Lung microvascular endothelial cell (primary cell): ENCODE measurements at places on chromosomes 12 and 14. TPM values are rescaled to one million over a fixed set of nuclear protein-coding genes. Genes with fewer than 3 reads are reported as not detected.

- DNase-seq, result peak; percentile 3
These were observed 38.9 kb upstream of the BDKRB2 start for GRCh38 chr14:96165493-96166436.

DNA sequence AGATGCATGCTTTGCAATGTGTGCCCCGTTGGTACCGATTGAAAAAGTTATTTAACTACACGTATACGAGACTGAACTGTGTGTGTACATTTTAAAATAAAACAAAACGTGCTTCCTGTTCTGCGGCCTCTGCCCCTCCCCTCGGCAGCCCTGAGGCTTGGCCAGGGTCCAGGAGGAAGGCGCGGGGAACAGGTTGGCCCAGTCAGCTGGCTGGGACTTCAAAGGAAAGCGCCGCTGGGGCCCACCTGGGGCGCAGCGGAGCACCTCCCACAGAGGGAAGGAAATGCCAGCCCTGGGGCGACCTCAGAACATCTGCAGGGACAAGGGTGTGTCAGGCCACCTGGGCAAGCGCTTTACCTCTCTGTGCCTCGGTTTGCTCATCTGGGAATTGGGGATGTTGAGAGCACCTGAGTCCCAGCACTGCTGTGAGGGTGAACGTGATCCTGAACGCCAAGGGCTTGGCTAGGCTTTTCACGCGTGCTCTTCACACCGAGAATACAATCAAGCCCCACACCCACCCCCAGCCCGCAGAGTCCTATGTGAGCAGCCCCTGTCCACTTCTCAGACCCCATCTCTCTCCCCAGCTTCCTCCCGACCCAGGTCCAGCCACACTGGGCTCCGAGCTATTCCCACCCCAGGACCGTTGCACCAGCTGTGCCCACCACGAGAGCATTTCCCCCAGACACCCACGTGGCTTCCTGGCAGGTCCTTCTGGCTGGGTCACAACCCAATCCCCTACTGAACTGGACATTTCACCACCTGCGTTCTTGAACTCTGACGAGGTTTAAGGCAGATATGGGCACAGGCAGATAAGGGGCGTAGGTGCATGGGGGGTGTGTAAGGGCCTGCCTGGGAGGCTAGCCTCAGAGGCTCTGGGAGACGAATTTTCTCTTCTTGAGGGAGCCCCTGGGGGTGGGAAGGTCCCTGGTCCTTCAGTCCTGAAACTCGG lies 41.9 kb upstream of the NCOR2 start:
- DNase-seq, result peak; percentile 71

DNA sequence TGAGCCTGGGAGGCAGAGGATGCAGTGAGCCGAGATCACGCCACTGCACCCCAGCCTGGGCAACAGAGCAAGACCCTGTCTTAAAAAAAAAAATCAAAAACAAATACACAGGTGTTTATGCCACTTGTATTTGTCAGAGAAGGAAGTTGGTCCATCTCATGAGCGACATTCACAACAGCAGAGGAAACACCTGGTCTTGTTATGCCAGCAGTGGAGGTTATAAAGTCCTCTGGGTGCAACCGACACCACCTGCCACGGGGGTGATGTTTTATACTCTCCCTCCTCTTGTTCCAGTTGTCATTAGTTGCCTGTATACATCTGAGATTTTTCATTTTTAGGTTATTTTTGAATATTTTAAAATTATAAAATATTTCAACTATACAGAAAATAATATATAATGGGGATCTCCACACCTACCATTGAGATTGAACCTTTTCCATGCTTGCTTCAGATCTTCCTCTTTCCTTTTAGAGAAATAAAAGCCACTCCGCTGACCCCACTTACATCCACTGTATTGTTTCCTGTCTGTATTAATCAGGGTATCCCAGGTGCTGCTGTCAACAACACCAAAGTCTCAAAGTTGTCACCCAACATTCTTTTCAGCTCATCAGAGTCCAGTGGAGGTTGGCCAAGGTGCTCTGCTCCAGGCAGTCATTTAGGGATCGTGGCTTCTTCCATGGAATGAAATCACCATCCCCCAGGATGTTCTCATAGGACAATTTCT lies 65.1 kb downstream of the RNFT2 start:
- no peak for DNase-seq

DNA sequence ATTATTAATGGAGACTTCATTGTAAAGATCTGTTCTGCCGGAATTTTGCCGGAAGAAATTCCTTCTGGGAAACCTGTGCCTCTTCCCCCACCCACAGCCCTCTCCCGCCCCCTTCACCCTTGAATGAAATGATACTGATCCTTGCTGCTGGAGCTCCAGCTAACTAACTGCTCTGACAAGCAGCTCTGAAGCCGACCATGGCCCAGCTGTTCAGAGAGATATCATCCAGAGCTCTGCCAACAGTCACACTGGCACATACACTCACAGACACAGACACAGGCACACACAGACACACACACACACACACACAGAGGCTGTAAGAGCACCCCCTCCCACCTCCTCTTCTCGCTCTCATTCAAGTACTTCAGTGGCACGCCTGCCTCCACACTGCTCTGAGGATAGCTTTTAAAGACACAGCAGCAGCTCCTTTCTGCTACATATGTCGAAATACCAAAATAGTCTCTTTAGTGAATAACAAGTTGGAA lies 88.6 kb downstream of the R3HDM2 start:
- peak; percentile 44 for DNase-seq

DNA sequence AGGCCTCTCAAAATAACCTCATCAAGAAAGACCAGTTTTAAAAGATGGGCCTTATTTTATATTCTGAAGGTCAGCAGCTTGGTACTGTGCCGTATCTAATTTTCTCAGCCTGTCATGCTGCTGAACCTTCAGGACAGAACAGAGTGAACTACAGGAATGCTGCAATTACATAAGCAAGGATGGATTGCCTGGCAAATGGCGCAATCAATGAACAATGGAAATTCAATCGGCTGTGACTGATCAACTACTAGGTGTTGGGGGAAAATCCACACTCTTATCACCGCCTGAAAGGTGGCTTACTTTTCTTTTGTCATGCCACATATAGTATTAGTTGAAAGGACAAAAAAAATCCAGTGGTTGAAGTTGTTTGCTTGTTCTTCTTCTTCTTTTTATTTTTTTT lies 8.5 kb downstream of the ACSS3 start:
- DNase-seq, result no peak

GRCh38 chr14:102799684-102800562 lies 22.7 kb downstream of the TRAF3 start:
- no peak for DNase-seq

- no peak for DNase-seq
These were observed at the start of gene GPHB5 for GRCh38 chr14:63318835-63319234. Gene GPHB5, minus strand, starts transcription at chr14:63318935. Its CDS starts 1,086 bp downstream, at chr14:63317849.

DNA sequence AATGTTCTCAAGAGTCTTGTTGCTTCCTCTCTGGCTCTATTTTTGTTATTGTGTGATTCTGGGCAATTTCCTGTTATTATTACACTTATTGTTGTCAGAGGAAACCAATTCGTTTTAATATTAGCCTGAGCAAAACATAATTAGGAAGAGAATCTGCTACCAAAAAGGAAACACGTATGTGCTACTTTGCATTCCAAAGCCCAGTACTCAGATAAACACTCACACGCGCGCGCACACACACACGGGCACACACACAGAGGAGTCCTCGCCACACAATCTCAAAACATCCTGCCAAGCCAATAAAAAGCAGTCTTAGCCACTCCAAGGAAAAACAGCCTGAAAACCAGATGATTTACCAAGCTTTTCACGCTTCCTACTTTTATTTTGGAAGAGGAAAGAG lies 400.7 kb downstream of the NUAK1 start:
- peak; percentile 99 for DNase-seq

DNA sequence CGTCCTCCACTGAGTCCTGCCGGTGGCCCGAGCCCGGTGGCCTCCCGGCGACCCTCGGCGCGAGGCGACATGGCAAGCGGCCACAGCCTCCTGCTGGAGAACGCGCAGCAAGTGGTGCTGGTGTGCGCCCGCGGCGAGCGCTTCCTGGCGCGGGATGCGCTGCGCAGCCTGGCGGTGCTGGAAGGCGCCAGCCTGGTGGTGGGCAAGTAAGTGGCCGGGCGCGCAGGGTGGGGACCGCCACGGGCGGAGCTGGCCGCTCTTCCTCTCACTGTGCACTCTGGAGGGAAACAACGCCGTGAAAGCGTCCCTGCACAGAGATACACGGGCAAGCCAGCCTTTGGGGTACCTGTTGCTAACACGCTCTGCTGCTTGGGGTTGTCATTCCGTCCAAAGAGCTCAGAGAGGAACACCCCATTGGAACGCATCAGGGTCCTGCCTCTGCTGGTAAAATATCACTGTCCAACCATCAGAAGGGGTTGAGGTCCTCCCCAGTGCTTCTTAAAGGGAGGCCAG lies at the start of gene AMDHD1:
TSS of gene AMDHD1 (plus strand) at position 2 of the 513 bp plus-strand sequence. CDS start at position 70, 68 bp downstream.
- DNase-seq, result peak; percentile 64

- no peak for DNase-seq
These were observed 61.7 kb downstream of the PPP1R36 start for GRCh38 chr14:64611358-64612020.

DNA sequence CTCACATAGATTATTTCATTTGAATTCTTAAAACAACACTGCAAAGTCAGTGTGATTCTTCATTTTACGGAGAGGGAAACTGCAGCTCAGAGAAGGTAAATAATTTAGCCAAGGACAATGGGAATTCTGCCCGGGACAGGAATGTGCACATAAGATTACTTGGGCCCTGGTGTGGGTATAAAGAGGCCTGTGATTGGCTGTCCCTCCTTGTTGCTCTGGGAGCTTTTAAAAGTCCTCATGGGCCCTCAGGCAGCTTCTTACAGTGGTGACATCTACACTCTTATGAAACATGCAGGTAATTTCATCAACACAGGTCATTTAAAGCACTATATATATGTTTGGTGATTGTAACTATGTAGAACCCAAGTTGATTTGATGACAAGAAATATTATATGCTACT lies 100.3 kb downstream of the ESR2 start:
- DNase-seq, result no peak

DNA sequence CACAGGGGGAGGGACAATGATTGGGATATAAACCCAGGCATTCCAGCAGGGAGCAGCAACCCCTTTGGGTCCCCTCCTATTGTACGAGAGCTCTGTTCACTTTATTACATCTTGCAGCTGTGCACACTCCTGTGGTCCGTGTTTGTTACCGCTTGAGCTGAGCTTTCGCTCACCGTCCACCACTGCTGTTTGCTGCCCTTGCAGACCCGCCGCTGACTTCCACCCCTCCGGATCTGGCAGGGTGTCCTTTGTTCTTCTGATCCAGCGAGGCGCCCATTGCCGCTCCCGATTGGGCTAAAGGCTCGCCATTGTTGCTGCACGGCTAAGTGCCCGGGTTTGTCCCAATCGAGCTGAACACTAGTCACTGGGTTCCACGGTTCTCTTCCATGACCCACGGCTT lies 64.1 kb downstream of the E2F7 start:
- no peak for DNase-seq

DNA sequence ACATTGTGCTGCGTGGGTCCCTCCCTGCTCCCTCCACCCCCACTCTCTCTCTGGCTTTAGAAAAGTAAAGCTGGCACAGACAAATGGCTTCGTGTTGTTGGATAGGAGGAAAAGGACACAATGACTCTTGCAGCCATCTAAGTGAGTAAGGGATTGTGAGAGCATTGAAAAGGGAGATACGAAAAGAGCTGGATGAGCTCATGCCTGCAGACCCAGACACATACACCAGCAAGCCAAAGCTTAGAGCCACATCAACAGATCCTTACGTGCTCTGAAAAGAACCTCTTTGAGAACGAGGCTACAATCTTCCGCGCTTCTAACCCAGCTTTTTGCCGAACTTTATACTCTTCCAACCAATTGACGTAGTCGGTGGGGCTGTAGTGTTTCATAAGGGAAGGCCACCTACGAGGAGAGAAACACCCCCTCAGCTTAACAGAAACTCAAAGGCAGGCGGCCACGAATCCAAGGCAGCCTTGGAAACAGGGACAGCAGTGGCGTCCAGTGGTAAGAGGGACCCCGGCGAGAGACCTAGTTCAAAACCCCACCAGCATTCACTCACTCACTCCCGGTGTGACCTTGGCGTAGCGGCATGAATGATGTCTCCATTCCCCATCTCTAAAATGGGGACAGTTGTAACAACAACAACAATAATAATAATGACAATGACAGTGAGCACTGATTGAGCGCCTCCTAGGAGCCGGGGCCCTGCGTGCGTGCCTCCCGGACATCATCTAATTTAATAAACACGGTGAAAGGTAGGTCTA lies 1.1 kb downstream of the FBXO21 start:
- peak; percentile 64 for DNase-seq

DNA sequence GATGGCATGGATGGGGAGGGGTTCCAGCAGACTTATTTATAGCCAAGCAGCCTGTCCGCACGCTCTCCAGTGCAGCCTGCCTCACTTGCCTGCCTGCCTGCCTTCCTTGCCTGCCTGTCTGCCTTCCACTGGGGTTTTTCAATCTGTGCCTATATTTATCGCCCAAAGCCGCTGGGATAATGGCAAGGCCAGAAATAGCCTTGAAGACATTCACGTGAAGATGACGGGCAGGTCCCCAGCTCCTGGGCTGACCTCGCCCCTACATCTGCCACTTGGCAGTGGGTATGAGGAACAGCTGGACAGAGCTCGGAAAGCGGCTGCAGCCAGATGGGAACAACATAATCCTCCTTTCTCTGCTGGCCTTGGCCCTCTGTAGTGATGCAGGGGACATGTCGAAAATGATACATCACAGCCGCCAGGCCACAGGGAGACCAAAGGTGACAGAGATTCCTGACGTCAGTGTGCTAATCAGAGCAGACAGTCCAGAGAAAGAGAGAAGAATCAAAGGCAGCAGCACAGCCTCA lies 53.3 kb downstream of the PITPNM2 start:
- DNase-seq, result no peak

DNA sequence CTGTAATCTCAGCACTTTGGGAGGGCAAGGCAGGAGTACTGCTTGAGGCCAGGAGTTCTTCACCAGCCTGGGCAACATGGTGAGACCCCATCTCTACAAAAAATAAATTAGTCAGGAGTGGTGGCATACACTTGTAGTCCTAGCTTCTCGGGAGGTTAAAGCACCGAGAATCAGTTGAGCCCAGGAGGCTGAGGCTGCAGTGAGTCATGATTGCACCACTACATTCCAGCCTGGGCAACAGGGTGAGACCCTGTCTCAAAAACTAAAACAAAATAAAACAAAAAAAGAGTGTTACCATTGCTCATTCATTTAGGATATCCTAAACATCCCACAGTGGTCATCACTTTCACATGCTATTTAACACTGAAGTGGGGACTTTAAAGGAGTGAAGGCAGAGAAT lies 7.8 kb downstream of the NEK9 start:
- no peak for DNase-seq

GRCh38 chr12:121176826-121177529 lies 33.0 kb upstream of the P2RX4 start:
- peak; percentile 26 for DNase-seq

- no peak for DNase-seq
These were observed 18.8 kb upstream of the SLCO1A2 start for GRCh38 chr12:21353487-21353886.

TPPP2 gene
- total RNA-seq, result not detected in 2 replicates

DNAI7 gene
- not detected in 2 replicates for total RNA-seq

SLC16A7 gene
- 1.7 and 4.0 TPM in 2 replicates for total RNA-seq

STYK1 gene
- 4.2 and 8.1 TPM in 2 replicates for total RNA-seq

CAPZA3 gene
- total RNA-seq, result not detected in 2 replicates

CMA1 gene
- total RNA-seq, result not detected in 2 replicates

DTX1 gene
- 0.65 and 4.6 TPM in 2 replicates for total RNA-seq

ACACB gene
- 1.7 and 3.4 TPM in 2 replicates for total RNA-seq
